Neural crest cell (in vitro differentiated cells): ENCODE measurements at places on chromosomes 7 and 10.

- no peaks in the 10 kb centered on the region for H3K27me3 ChIP-seq
- no peaks in the 10 kb centered on the region for H3K36me3 ChIP-seq
- H3K27ac ChIP-seq, result no peak overlapping the region
- no peak overlapping the region for H3K4me3 ChIP-seq
- peaks cover 19% of the 10 kb centered on the region for H3K4me1 ChIP-seq
Observed at GRCh38 chr7:69959789-69960499, 361.7 kb downstream of the AUTS2 start.

DNA sequence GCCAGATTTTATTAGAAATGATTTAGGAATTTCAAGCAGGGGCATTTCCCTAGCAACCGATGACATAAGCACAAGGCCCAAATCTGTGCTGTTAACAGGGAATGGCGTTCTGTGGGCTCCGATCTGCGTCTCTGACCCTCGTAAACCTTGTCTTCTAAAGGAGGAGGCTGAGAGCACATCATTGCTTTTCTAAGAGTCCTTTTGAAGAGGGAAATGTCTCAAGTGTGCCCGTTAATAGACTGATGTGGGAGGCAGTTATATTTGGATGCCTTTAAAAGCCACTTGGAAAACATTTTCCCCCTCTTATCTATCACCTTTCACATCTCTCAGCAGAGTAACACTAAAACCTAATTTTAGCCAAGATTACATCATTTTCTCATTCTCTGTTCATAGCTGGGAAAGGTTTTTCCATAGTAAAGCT, 424.1 kb upstream of the GALNT17 start:
- no peak overlapping the region for H3K4me3 ChIP-seq
- peaks cover 65% of the 10 kb centered on the region for H3K4me1 ChIP-seq
- peaks cover 23% of the 10 kb centered on the region for H3K36me3 ChIP-seq
- H3K27me3 ChIP-seq, result no peaks in the 10 kb centered on the region

DNA sequence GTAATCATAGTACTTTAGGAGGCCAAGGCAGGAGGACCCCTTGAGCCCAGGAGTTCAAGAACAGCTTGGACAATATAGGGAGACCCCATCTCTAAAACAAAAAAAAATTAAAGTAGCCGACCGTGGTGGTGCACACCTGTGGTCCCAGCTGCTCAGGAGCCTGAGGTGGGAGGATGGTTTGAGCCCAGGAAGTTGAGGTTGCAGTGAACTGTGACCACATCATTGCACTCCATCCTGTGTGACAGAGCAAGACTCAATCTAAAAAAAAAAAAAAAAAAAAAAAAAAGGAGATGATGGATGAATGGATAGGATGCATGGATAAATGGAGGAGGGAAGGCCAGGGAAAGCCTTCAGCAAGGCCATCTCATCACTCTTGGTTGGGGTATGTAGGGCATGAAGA, 33.4 kb upstream of the BMPR1A start:
- H3K36me3 ChIP-seq, result no peaks in the 10 kb centered on the region
- H3K4me3 ChIP-seq, result no peak overlapping the region
- no peak overlapping the region for H3K27ac ChIP-seq
- no peak for DNase-seq
- peaks cover 9% of the 10 kb centered on the region for H3K4me1 ChIP-seq

DNA sequence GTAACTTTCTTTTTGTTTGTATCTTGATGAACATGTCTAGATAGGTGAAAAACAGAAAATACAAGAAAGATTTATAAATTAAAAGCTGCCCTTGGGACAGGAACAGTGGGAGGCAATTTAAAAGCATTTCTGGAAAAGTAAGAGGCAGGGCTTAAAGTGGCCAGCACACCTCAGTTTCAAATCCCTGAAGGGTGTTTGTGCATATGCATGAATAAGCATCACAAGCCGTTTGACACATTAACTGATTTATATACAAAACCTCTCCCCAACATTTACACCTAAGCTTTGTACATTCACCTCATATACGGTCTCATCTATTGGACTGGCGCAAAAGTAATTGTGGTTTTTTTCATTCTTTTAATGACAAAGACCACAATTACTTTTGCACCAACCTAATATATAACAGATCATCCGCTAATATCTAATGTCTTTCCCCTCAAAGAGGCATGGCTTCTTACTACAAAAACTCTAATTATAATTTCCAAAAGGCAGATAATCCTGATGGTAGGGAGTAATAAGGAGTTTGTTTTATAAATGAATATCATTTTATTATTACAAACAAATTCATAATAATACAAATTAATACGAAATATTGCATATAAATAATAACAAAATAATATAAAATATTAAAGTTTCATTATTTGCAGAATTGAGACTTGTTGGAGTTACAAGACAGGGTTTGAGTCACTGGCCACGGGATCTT, 48.3 kb downstream of the LRGUK start:
- no peaks in the 10 kb centered on the region for H3K4me1 ChIP-seq
- H3K27ac ChIP-seq, result no peak overlapping the region
- no peak for DNase-seq
- H3K36me3 ChIP-seq, result no peaks in the 10 kb centered on the region
- H3K27me3 ChIP-seq, result no peaks in the 10 kb centered on the region

DNA sequence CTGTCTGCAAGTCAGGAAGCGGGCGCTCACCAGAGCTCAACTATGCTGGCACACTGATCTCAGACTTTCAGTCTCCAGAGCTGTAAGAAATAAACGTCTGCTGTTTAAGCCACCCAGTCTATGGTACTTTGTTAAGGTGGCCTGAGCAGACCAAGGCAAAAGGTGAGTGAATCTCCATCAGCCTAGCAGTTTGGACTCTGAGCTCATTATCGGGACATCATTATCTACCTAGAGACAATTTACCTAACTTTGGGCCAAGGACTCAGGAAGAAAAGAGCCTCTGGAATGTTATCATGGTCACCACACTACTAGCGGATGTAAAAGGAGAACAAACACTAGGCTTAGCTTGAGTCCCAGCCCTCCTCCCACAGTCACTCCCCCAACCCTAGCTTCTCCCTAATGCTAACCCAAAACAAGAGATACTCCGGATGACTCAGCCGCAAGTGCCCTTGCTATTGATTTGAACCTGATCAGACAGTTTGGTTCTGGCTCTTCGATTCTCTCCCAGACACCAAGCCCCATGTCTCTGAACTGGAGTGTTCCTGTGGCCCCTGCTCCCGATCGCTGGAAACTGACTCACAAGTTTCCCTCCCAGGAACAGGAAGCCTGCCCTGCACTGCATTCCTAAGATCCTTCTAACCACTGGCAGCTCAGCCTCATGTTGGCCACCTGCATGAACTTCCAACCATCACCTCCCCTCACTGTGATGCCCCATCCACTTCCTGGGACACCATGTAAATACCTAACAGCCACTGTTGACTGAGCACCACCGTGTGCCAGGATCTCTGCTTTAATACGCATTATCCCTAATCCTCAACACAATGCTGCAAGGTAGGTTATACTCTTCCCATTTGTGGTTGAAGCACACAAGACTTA, 34.5 kb downstream of the CREB3L2 start:
- H3K36me3 ChIP-seq, result peaks cover 18% of the 10 kb centered on the region
- H3K27ac ChIP-seq, result peak overlapping the region; percentile 54
- no peak overlapping the region for H3K4me3 ChIP-seq
- DNase-seq, result no peak

DNA sequence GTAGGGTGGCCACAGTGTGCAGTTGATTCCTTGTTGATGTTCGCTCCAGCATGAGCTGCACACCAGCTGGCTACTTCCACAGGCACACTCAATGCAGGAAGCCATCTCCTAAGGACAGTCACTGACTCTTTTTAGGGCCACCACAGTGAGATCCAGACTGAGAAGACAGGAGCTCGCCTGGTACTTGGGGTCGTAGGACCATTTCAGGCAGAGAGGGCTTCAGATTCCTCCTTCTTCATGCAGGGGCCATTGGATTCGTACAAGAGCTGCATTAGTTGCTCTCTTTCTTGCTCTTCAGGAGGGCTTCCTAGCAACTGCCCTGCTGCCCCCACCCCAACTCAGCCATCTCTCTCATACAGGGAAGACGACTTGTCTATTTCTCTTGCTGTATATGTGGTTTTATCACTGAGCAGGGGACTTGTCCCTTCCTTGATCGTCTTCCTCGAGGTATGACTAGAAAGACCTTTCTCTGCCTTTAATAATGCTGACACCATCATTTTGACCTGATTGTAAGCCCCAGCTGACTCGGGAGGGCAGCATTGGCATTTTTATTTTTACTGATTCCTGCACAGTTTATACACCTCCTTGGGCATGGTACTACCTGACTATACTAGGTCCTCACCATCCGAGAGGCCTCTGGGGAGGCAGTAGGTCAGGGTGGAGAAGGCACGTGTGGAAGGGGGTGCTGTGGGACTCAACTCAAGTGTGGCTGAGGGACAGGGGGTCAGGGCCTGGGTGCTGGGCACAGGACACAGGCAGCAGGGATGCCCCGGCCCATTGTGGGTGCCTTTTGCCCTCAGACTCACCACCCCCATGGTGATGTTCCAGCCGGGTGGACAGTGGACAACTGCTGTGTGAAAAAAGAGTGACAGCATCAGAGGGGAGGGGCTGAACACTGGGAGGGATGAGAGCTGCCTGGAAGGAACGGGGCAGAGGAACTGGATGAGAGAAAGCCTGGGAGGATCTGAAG, 136.7 kb upstream of the ZNF746 start:
- no peak overlapping the region for H3K4me3 ChIP-seq
- DNase-seq, result no peak

DNA sequence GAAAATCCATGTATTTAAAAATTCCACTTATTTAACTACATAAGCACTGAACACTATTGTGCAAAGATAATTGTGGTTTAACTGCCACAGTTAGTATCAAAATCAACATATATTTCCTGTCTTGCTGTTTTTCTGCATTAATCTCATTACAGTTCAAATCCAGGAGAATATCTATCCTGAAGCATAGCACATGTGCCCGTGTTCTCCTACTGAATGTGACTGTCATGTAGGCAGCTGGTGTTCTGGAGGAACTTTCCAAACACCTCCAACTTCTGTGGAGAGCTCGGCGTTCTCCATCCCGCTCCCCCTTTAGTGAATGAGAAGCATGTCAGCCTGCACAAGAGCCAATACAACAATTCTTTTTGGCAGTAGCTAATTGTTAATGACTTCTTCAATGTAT, 76.4 kb upstream of the IKZF1 start:
- no peak overlapping the region for H3K4me3 ChIP-seq
- peaks cover 3% of the 10 kb centered on the region for H3K36me3 ChIP-seq
- no peak overlapping the region for H3K27ac ChIP-seq
- no peak for DNase-seq
- no peaks in the 10 kb centered on the region for H3K4me1 ChIP-seq

DNA sequence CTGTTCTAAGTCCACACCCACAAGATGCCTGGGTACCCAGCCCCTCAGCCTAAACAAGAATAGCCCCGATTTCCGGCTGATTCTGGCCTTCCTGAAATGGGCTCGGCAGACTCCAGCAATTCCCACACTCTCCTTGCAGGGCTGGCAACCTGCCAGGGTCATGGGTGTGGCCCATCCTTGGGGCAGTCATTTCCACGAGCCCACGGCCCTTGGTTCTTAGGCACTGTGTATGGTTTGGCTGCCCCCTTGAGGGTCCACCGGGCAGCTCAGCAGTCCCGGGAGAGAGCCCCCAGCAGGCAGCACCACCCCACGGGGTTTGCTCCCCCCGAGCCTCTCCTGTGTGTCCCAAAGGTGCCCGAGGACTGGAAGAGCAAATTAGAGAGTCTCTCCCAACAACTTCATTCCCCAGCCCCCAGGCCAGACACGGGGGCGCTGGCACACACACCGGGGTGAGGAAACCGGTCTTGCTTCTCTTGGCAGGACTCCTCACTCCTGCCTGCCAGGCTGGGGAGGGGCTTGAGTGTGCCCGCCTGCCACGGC, 142.2 kb downstream of the EMX2 start:
- H3K36me3 ChIP-seq, result no peaks in the 10 kb centered on the region
- peaks cover 7% of the 10 kb centered on the region for H3K4me1 ChIP-seq
- DNase-seq, result no peak
- no peak overlapping the region for H3K4me3 ChIP-seq

DNA sequence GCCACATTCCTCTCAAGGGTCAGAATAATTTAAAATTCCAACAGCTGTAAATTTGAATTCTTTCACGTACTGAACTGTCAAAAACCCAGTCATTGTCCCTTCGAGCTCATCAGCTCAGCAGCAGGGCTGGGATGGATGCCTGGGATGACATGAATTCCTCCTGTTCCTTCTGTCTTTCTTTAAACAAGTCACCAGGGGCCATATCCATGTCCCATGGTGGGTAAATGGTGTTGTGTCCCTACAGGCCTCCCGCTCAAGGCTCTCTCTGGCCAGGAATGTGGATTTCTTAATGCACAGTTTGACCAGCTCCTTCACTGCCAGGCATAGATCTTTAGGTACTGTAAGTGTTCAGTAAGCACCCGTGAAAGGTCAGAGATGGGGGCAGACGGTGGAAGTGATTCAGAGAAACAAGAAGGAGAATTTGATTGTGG, 13.8 kb upstream of the TECPR1 start:
- H3K27ac ChIP-seq, result peak overlapping the region; percentile 97
- no peak overlapping the region for H3K4me3 ChIP-seq
- H3K36me3 ChIP-seq, result peaks cover 2% of the 10 kb centered on the region
- peaks cover 4% of the 10 kb centered on the region for H3K4me1 ChIP-seq

DNA sequence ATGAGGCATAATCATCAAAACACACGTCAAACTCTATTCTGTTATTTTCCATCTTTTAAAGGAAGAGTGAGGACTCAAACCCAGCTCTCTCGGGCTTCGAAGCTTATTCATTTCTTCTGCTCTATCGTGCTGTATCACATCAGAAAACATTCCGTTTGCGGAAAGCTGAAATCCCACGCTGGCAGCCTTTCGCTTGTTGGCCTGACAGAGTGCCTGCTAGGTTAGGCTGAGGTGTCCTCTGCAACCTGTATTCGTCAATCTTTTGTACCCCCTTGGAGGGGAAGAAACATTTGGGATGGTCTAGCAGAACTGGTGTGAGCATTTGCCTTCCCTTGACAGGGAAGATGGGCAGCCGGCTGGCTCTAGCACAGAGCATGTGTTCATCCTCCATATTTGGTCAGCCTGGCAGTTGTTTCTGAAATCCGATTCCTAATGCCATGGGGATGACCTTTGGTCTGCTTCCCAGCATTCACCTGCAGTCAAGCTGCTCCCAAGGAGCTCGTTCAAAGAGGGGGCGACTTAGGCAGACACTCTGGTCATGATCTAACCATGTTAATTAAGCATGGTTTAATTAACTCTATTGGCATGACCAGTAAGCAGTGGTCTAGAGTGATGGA, 55.2 kb downstream of the TACC2 start:
- H3K36me3 ChIP-seq, result no peaks in the 10 kb centered on the region
- H3K4me3 ChIP-seq, result peak overlapping the region; percentile 47
- no peaks in the 10 kb centered on the region for H3K27me3 ChIP-seq
- DNase-seq, result no peak

GRCh38 chr7:68619526-68619925, 978.7 kb upstream of the AUTS2 start:
- H3K4me3 ChIP-seq, result no peak overlapping the region
- no peak for DNase-seq
- no peaks in the 10 kb centered on the region for H3K36me3 ChIP-seq
- H3K27ac ChIP-seq, result no peak overlapping the region
- H3K27me3 ChIP-seq, result peaks cover 13% of the 10 kb centered on the region
- peaks cover 4% of the 10 kb centered on the region for H3K4me1 ChIP-seq

DNA sequence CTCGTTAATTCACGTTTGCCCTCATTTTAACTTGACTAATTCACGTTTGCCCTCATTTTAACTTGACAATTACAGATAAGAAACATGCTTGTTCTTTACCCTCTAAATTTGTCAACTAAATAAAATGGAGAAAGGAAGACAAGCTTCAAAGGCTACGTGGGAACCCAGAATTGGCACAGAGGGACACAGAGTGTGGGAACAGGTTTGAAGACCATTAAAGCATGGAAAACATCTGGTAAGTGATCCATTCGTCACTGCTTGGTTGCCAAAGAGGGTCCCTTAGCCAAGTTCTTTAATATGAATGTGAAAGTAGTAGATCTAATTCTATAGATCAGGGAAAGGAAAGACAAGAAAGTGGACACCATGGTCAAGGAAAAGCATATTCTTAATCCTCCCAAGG, 57.2 kb downstream of the ITIH5 start:
- H3K27me3 ChIP-seq, result no peaks in the 10 kb centered on the region
- no peaks in the 10 kb centered on the region for H3K4me1 ChIP-seq
- H3K27ac ChIP-seq, result no peak overlapping the region
- no peak for DNase-seq
